Activated CD8-positive, alpha-beta memory T cell treated with anti-CD3 and anti-CD28 coated beads for 1 hour (primary cell): ENCODE measurements at places on chromosomes 11 and 22.
A peak's percentile ranks its signal among the peaks of the same experiment; 100 is the strongest.

- no peak for DNase-seq
Observed at GRCh38 chr11:126601136-126601535, 245.7 kb downstream of the ST3GAL4 start.

DNA sequence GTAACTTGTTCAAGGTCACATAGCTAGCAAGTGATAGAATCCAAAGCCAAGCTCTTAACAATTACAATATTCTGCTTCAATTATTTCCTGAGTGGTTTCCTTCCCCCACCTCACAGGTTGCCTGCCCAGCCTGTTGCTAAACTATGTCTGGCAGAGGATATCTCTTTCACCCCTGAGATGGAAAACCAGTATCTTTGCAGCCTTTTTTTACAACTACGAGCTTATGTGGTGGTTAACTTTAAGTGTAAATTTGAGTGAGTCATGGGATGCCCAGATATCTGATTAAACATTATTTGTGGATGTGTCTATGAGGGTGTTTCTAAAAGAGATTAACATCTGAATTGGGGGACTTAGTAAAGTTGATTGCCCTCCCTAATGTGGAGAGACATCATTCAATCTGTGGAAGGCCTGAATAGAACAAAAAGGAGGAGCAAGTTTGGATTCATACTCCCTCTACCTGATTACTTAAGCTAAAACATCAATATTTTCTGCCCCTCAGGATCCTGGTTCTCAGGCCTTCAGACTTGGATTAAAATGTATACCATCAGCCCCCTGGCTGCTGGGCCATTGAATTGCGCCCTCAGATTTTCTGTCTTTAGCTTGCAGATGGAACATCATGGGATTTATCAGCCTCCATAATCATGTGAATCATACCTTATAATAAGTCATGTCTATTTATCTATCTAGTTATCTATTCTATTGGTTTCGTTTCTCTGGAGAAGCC lies 911.9 kb downstream of the METTL15 start:
- no peak for DNase-seq

DNA sequence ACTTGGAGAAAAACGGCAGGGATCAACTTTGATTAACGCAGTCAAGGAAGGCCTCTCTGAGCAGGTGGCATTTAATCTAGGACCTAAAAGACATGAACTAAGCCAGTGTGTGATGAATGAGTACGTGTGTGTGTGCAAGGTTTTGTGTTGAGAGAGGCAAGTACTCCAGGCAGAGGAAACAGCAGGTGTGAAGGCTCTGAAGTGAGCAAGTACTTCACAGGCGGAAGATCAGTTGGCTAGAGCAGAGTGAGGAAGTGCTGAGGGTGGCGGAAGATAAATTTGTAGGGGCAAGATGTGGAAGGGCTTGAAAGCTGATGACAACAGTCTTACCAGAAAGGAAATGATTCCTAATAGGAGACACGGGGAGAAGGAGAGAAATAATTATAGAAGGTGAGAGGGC lies 6.8 kb downstream of the APIP start:
- DNase-seq: no peak

- no peak for DNase-seq
Observed at GRCh38 chr22:28607795-28608194, 71.8 kb downstream of the TTC28 start.

DNA sequence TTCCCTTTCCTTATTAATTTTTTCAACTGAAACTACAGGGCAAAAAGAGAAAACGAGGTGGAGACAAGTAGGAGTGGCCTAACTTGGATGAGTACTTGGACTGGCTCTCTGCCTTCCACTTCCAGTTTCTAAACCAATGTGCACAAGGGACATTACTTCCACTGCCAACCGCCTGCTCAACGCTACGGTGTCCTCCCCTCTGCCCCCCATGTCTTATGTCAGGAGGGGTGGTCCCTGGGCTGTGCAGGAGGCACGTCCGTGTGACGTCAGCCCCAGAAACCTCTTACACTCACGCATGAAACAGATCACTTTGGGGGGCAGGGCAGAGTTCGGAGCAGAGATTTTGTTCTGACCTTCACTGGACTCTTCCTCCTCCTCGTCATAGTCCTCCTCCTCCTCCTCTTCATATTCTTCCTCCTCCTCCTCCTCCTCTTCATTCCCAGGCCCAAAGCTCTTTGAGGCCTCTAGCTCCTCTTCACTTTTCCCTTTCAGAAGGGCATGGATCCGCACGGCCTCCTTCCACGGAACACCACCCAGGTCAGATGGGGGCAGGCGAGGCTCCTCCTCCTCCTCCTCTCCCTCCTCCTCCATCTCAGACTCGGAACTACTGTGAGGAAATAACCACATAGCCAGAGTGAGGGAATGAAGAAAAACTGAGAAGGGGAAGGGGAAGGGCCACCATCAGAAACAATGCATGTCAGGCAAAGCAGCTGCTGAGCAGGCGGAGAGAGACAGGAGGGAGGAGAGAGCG lies 57.4 kb upstream of the BID start:
- DNase-seq: no peak

DNA sequence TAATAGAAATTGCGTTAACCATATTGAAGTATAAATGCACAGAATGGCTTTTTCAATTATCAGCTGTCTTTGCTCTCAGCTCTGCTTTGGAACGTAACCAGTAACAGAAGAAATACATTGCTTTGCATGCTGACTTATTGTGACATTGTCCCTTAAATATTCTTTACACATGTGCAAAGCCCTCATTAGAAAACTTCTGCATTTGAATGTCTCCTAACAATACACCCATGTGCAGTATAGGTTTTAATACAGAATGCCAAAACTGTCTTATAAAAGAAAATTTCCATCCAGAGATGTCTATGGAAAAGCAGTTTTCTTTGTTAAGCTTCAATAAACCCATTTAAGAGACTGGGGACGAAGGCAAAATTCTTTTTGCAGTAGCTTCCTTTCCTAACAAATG lies 560.3 kb upstream of the CHORDC1 start:
- no peak for DNase-seq

GRCh38 chr11:74773476-74773875 lies 24.8 kb downstream of the RNF169 start:
- no peak for DNase-seq

- no peak for DNase-seq
Observed at GRCh38 chr11:42972741-42973140, 339.1 kb upstream of the API5 start.

DNA sequence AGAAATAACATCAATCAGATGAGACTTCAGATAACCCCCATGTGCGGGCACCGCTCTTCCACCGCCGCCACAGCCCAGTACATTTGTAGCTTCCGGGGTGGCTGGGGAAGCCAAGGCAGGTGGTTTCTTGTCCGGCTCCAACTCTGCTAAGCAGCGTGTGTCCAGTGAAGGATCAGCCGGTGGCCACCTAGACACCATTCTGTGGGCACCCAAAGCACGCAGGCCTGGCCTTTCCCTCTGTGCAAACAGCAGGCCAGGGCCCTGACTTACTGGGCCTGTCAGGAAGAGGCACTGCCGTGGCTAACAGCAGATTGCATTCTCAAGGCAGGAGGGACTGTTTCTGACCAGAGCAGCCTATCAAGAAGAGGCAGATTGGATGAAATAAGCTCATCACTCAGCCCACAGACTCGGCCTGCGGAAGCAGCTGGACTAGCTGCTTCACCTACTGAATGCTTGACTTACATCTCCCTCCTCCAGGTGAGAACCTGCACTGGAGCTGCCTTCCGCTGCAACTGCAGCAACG lies 74.8 kb downstream of the ETS1 start:
- DNase-seq: no peak

DNA sequence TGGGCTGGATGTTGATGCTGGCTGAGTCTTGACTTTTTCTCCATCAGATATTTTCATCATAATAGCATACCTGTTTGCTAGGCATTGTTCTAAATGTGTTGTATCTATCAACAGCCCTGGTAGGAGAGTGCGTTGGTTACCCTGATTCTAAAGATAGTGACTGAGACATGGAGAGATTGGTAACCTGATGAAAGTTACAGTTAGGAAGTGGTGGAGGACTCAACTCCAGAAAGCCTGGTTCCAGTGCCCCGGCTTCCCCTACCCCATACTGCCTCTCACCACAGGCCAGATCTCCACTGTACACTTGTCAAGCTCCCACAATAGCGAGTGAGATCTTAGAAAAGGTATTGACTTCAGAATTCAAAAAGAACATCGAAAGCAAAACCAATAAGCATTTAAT lies 22.8 kb upstream of the RELT start:
- no peak for DNase-seq

GRCh38 chr11:47950396-47950795 lies 30.0 kb upstream of the PTPRJ start:
- DNase-seq: peak; percentile 13

DNA sequence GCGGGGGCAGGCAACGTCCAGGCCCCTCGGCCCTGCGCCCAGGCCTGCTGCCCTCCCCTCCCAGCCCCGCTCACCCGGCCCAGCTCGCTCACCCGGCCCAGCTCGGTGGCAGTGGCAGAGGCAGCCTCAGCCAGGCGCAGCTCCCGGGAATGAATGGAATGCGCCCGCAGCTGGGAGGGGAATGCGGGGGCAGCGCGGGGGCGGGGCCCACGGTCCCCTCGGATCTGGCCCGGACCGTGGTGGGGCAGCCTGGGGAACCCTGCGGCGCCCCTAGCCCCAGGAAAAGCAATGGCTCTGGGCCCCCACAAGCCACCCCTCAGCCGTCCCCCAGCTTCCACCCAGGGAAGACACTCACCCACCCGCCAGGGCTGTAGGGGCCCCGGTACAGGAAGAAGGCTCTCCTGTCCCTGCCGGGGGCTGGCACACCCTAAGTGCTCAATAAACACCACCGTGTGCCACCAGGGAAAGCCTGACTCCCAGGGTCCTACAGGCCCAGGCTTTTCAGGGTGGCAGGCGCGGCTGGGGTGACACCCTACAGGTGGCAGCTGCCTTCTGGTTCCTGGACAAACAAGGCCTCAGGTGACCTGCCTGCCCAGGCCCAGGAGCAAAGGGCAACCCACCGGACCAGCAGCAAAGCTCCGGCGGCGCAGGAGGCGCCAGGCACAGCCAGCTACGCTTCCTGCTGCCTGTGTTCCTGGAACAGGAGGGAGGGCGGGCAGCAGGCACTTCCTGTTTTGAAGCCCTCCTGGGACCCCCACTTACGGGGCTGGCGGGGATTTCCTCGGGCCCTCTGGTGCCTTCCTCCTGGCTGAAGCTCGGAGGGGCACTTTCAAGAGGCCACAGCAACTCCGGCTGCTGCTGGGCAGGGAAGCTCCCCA lies 13.8 kb downstream of the PLXNB2 start:
- DNase-seq: no peak

DNA sequence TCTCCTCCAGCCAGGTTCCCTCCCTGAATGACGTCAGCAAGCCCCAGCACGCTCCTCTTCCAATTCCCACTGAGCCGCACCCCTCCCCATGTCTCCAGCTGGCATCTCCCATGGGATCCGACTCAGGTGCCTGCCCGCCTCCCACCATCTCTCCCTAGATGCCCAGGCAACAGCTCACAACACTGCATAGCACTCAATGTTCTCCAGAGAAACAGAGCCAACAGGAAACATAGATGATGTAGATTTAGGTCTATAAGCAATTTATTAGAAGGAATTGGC lies 532.3 kb downstream of the BRD1 start:
- no peak for DNase-seq

DNA sequence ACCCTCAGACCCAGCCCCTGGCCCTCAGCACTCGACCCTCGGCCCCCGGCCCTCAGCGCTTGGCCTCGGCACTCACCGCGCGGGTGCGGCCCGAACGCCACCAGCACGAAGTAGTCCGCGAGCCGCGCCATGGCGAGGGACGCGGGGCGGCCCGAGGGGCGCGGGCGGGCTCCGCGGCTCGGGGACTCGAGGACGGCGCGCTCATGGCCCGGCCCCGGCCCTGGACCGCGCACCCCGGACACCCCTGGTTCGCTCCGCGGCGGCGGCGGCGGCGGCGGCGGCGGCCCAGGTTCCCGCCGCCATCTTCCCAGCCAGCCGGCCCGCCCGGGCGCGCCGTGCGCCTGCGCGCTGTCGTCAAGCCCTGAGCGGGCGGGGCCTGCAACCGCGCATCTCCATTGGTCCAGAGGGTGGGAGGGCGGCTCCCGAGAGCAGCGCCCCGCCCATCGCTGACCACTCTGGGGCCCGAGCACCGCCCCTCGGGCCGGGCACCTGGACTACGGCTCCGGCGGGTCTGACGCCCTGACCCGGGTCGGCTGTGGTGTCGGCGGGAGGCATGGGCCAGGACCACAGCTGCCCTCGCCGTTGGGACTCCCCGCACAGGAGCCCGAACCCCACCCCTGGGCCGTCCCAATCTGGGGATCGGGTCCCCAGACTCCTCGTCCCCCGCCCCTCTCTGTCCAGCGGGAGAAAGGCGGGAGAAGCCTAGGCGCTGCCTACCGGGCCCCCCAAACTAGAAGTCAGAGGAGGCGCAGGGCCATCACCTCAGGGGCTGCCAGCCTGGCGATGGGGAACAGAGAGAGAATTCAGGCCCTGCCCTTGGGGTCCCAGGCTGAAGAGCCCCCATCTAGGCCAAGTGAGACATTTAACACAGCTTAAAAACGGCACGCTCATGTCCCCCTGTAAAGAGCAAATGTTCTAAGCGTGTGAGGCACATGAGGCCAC lies at the start of gene SBF1:
Gene SBF1, minus strand, starts transcription at position 326 of the 942 bp plus-strand sequence. Its CDS starts 195 bp downstream, at position 131.
- peak; percentile 84 for DNase-seq

- no peak for DNase-seq
Observed at GRCh38 chr11:3115321-3115720, 49.8 kb downstream of the OSBPL5 start.

GRCh38 chr11:47533690-47534151 lies 19.2 kb downstream of the CELF1 start:
- DNase-seq: no peak

- no peak for DNase-seq
Observed at GRCh38 chr11:46543564-46543963, 50.3 kb downstream of the AMBRA1 start.

DNA sequence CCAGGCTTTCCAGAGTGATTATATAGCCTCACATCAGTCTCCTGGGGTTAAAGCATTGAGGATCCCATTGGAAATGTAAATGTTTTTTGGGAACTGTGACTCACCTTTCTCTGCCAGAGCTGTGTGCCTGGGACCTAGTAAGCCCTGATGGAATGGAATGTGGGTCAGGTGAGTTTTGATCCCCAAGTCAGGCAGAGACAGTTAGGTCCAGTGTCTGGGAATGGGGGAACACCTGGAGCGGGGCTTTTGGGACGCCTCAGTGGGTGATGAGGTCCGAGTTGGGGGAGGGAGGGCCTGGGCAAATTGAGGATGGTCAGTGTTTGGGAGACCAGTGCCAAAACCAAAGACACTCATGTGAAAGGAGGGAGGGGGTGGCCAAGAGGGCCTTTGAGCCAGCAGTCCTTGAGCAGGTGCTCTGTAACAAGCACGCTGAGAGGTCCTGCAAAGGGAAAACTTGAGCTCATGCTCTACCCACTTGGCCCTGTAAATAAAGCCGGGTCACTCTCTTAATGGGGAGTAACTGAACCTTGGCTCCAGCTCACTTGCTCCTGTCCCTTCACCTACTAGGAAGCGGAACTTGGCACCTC lies 104.7 kb downstream of the NAV2 start:
- DNase-seq: no peak

GRCh38 chr11:118625976-118626375 lies 18.6 kb downstream of the PHLDB1 start:
- no peak for DNase-seq

- DNase-seq: no peak
Observed at GRCh38 chr11:45182902-45183301, 36.5 kb downstream of the PRDM11 start.

DNA sequence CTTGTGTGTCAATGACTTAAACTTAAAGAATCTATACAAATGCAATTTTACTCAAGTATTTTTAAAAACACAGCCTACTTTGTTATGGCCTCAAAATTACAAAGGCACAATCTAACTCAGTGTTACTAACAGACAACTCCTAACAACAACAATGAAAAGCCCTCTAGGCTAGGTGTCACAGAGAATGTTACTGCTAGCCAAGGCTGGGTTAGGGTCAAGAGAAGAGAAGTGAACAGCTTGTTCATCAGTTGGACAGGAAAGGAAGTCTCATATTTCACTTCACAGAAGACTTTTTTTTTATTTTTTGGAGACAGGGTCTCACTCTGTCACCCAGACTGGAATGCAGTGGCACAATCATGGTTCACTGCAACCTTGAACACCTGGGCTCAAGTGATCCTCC lies 26.0 kb downstream of the CLDN25 start:
- no peak for DNase-seq
